Left colon (tissue), 2 donors: ENCODE measurements at places on chromosomes 4 and X. TPM values are rescaled to one million over a fixed set of nuclear protein-coding genes. Genes with fewer than 3 reads are reported as not detected.

DNA sequence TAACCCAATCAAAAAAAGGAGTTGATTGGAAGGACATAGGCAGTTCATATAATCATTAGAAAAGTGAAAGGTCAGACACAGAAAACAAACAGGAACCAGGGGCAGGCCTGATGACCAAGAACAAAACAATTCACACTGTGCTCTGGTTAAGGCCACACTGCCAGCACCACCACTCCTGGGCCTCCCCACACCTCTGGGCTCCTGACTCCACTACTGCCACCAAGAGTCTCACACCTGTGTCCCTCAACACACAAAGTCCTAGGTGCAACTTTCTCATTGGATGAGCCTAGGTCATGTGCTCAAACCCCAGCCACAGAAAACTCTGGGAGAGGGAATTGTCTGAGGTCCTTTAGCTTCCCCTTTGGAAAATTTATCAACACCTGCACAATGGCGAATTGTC is 11.1 kb upstream of the FAM9C start:
- no peak for DNase-seq

- DNase-seq: no peak
Observed at GRCh38 chr4:26126143-26126718, 194.6 kb upstream of the RBPJ start.

GRCh38 chr4:85587952-85588351 is 113.0 kb downstream of the ARHGAP24 start:
- DNase-seq: no peak

- no peak for DNase-seq
Observed at GRCh38 chr4:83546786-83547185, 10.9 kb downstream of the GPAT3 start.

GAB1 gene
- total RNA-seq: 69.0 TPM

GRCh38 chr4:81492606-81493230 is 21.0 kb upstream of the RASGEF1B start:
- DNase-seq: no peak
